ENCODE measurements at places on chromosomes 2 and 18.
A peak's percentile ranks its signal among the peaks of the same experiment; 100 is the strongest.

- peak; percentile 61 for DNase-seq
These were observed 53.4 kb downstream of the LIMS1 start for GRCh38 chr2:108587621-108588020.

DNA sequence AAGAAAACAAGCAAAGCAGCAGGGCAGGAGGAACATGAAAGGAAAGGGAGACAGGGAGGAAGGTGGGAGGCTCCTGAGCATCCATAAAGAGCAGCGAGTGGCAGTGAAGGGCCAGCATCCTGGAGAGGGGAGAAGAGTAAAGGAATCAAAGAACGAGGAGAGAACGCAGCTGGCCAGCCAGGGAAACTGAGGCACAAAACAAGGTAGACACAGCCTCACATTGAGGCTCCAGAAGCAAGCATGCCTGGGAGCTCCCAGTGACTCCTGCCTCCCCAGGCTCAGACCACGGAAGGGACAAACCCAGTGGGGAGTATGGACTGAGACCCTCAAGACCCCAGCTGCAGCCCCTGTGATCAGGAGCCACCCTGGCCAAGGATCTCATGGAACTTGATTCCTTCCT is 14.0 kb upstream of the TNS1 start:
- DNase-seq: no peak

GRCh38 chr18:12779456-12779855 is 76.6 kb downstream of the PSMG2 start:
- no peak for DNase-seq

DNA sequence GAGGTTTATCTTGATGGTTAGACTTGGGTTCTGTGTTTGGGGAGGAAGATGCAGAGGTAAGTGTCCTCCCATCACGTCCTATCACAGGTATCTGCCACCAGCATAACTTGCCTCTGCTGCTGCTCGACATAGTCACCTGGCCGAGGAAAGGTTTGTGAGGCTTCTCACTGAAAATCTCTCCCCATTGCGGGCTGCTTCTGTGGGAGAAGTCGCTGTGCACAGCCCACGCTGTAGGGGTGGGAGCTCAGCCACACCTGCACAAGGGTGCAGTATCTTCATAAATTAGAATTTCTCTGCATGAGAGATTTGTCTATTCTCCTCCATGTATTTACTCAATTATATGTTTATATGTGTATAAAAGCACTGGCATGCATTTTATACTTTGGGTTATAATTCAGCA is 415.7 kb upstream of the MYT1L start:
- no peak for DNase-seq

GRCh38 chr2:53991948-53992347 is 21.2 kb upstream of the PSME4 start:
- DNase-seq: no peak

- peak; percentile 13 for DNase-seq
These were observed 81.8 kb upstream of the HPCAL1 start for GRCh38 chr2:10220902-10221391.

DNA sequence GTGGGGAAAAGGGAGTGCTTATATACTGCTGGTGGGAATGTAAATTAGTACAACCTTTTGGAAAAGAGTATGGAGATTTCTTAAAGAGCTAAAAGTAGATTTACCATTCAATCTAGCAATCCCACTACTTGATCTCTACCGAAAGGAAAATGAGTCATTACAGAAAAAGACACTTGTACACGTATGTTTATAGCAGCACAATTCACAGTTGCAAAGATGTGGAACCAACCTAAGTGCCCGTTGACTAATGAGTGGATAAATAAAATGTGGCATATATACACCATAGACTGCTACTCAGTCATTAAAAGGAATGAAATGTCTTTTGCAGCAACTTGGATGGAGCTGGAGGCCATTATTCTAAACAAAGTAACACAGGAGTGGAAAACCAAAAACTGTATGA is 29.5 kb downstream of the FLACC1 start:
- no peak for DNase-seq

- DNase-seq: no peak
These were observed 79.9 kb downstream of the EPAS1 start for GRCh38 chr2:46377101-46377581.

- no peak for DNase-seq
These were observed 289.4 kb downstream of the ZEB2 start for GRCh38 chr2:144230448-144231085.

DNA sequence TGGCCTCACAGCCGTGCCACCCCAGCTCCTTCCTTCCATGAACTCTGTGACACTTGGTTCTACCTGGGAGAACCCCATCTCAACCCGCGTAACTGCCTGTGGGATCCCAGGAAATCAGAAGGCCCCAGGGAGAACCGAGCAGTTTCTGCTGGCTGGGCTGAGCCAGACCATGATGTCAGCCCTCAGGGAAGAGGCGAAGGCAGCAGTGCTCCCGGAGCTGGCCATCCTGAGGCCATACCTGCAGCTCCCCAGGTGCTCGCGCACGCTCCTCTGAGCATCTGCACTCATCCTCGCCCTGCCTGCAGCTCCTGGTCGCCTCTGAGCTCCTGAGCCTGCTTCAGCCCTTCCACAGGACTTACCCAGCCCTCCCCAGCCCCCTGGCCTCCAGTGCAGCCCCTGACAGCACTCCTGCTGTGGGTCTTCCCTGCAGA is 186.1 kb downstream of the SEPTIN10 start:
- DNase-seq: no peak

- peak; percentile 53 for DNase-seq
These were observed 263.2 kb downstream of the CYP26B1 start for GRCh38 chr2:71884303-71885042.

GRCh38 chr2:192030289-192030688 is 164.4 kb downstream of the TMEFF2 start:
- no peak for DNase-seq

DNA sequence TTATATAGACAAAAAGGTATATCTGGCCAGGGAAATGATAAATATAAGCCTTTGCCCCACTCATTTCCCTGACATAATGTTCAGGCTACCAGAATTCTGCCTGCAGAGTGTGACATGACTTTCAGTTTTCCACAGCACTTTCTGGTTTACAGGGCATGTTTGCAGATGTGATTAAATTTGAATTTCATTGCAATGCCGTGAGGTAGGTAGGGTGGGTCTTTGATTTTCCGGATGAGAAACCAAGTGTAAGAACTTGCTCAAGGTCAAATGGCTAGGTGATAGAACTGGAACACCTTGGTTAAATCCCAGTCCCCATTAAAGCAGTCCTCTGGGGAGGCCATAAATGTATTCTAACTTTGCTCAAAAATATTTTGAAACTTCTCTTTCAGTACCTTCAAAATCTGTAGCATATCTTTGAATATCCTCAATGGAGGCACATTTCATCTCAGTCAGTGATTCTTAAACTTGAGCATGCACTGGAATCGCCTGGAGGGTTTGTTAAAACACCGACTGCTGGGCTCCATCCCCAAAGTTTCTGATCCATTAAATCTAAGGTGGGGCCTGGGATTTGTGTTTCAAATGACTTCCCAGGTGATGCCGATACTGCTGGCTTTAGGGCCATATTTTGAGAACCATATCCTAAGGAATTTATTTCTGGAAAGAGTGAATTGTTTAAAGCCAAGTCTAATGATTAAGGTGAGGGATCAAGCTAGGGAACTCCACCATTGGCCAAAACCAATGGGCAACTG is 35.0 kb downstream of the MRPL33 start:
- DNase-seq: peak; percentile 33

DNA sequence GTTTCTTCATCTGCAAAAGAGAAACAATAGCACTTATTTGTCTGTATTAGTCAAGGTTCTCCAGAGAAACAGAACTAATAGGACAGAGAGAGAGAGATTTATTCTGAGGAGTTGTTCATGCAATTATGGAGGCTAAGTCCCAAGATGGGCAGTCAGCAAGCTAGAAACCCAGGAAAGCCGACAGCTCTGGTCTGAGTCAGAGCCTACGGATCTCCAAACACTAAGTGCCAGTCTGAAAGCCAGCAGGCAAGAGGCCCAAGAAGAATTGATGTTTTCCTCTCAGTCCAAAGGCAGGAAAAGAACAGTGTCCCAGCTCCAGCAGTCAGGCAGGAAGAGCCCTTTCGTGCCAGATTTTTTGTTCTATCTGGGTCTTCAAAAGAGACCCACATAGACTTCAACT is 36.5 kb upstream of the SLC66A3 start:
- no peak for DNase-seq

GRCh38 chr18:73461780-73462059 is 593.9 kb upstream of the NETO1 start:
- no peak for DNase-seq

GRCh38 chr2:219002395-219003266 is 9.4 kb upstream of the CRYBA2 start:
- no peak for DNase-seq

- DNase-seq: no peak
These were observed 7.4 kb upstream of the NPAS2 start for GRCh38 chr2:100812573-100812972.
